MCF 10A (cell line): ENCODE measurements at places on chromosomes 2 and 18.

- no peak for DNase-seq
Observed at GRCh38 chr2:241483305-241483704, 25.1 kb downstream of the STK25 start.

DNA sequence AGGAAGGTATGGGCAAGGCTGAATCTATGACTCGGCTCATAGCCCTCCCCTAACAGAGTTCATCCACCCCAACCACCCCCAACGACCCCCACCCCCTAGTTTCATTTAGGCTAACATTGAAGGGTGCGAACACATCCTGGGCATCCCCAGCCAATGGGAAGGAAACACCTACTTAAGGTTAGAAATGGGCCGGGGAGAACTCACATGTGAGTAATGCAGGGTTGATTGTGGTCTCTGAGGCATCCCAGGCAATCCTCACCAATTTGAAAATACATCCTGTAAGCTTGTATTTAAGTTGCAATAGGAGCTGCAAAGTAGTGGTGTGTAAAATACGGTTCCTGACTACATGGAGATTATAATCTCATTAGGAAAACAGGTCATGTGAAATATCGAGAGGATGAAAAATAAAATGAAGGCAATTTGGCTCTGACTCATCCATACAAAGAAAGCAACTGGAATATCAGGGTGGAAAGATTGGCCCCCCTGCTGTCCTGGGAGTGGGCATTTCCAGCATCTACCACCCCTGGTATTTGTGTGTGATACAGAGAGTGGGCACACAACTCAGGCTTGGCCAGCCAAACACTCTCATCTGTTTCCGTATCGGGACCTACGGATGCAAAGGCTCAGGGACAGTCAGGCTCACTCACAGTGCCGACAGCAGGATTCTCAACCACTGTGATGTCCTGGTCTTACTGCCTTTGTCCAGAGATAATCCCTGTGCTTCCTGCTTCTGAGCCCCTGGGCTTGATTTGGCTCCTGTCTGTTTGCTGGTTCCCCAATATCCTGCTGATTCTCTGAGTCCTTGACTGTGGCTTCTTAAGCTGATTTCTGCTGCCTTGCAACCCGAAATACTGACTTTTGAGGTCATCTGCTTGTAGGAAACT, 90.0 kb upstream of the NCKAP5 start:
- no peak for DNase-seq

DNA sequence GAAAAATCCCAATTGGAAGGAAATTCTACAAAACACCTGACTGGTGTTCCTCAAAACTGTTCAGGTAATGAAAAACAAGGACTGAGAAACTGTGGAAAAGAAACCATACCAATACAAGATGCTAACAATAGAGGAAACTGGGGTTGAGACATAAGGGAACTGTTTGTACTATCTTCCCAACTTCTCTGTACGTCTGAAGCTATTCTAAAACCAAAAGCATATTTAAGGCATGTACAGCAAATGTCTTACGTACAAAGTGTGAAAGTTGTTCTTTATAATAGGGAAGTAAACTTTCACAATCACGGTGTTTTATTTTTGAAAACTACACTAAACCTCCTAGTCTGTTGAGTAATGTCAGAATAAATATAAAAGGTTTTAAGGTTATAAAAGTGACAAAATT, 776.1 kb upstream of the RAB6C start:
- no peak for DNase-seq

GRCh38 chr2:234836271-234836670, 115.5 kb upstream of the SH3BP4 start:
- DNase-seq = no peak

DNA sequence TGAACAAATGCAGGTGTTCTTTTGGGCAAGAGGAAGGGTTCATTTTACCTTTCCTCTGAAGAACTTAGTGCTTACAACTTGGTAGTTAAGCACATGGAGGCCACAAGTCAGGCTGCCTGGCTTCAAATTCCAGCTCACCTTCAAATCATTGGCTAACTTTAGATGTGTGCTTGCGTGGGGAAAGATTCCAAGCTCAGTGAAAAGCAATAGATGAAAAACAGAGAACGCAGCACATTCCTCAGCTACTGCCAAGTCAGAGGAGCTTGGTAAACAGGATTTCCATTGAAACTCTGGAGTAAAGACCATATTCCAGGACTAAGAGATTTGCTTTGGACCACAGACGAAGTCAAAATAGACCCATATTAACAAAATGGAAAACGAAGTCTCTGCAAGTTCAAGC, 96.3 kb upstream of the ASB18 start:
- DNase-seq = no peak

DNA sequence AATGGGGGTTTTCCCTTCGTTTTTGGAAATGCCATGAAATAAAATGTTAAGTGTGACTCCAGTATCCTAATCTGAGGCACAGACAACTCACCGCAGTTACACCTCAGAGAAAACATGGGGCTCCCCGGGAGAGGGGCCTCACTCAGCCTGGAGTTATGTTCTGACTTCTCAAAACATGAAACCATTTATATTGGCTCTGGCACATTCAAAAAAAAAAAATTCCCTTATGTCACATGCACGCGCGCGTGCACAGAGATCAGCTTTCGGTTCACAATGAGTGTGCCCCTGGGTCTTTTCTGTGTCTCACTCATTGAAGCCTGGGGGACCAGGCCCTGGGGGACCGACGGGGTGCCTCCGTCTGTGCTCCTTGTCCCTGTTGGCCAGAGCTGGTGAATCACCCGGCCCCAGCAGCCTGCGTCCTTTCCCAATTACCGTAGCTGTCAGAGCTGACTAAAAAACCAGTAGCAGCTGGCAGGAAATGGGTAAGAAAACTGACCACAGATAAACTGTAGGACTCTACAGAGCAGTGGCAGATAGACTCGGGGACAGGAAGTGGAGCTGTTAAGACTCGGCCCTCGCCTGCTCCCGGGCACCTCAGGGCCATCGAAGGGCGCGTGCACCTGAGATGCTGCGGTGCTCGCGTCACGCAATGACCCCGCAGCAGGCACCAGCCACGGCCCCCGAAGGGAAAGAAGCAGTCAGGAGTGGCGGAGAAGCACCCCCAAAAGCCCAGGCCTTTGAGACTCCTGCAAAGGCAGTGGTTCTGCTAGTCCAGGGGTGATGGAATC, 138.3 kb upstream of the ID2 start:
- peak; percentile 65 for DNase-seq

DNA sequence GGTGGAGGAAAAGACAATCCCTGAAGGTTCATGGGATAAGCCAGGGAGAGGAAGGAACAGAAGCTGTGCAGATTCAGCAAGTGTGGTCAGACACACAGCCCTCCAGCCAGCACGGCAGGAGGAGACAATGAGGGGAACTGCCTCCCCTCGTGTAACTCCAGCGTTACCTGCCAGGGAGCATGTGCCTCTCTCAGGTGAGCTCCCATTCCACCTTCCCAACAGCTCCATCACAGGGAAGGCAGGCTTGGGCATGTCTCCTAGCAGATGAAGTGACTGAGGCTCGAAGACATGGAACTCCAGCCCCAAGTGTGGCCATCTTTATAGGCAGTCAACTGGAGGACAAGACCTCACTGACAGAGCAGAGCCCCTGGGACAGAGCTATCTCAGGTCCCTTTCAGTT, 47.4 kb downstream of the ZBTB7C start:
- DNase-seq = no peak

GRCh38 chr2:171747371-171747770, 60.1 kb downstream of the DYNC1I2 start:
- no peak for DNase-seq

DNA sequence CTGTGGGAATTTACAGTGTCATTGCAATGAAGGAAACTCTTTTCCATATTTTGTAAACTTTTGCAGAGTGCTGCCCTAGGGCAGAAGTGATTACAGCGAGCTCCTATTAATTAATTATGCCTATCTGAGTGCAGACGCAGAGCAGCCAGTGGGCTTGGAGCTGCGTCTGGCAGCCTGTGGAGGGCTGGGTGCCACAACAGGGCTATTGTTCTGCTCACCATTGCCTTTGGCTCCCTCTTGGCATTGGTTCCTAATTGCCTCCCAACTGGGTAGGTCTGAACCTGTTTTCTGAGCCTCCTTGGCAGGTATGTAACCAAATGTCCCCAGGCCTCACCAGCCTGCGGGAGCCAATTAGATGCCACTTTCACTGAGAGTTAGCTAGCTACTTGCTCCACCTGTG, 25.6 kb upstream of the ITGB6 start:
- DNase-seq = peak; percentile 89

- no peak for DNase-seq
Observed at GRCh38 chr2:203900253-203900652, 32.7 kb downstream of the CTLA4 start.

- DNase-seq = no peak
Observed at GRCh38 chr2:232385660-232386489, 7.3 kb downstream of the ALPP start.

- no peak for DNase-seq
Observed at GRCh38 chr2:133711201-133711600, 142.9 kb upstream of the NCKAP5 start.

GRCh38 chr2:178912416-178913048, 105.3 kb upstream of the TTN start:
- DNase-seq = no peak

- DNase-seq = no peak
Observed at GRCh38 chr2:36462311-36462935, 106.8 kb downstream of the CRIM1 start.

DNA sequence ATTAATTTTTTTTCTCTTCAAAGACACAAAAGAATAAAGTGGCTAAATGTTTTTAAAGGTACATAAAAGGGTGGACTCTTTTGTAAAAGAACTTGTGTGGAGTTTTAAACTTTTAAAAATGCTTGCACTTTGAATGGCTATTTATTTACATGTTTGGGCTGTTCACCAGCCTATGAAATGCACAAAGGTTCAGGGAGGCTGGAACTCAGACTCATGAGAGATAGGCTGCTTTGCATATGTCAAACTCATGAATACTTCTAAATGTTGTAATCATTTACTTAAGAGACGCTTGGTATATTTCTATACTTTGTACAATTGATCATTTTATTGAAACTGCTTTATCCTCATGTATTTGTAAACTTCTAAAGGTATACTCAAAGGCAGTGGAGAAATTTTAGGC, 79.9 kb downstream of the ZEB2 start:
- DNase-seq = no peak

- DNase-seq = no peak
Observed at GRCh38 chr2:162184821-162185450, 32.9 kb upstream of the GCG start.

- DNase-seq = no peak
Observed at GRCh38 chr18:76530846-76531245, 35.8 kb upstream of the ZNF516 start.

DNA sequence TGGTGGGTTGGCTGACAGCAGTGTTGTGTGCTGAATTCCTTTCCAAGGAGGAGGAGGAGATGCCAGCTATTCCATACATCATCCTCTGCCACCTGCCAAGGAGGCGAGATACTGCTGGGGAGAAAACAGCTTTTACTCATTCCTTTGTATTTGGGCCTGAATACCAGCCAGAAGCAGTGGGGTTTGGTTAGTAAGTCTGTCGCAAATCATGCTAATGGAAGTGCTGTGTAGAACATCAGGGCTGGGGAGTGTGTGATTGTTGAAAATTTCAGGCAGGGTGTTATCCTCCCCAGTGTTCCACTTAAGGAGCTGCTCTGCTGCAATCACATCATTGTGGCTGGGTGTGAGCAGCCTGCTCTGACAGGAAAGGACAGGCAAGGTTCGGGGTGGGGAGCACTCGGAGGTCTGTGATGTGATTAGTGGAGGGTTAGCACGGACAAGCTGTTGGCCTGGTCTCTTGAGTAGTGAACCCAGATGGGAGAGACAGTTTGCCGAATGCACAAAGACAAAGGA, 128.2 kb upstream of the DLX2 start:
- peak; percentile 72 for DNase-seq

- DNase-seq = peak; percentile 79
Observed at GRCh38 chr2:10137053-10137843, 14.7 kb downstream of the RRM2 start.

DNA sequence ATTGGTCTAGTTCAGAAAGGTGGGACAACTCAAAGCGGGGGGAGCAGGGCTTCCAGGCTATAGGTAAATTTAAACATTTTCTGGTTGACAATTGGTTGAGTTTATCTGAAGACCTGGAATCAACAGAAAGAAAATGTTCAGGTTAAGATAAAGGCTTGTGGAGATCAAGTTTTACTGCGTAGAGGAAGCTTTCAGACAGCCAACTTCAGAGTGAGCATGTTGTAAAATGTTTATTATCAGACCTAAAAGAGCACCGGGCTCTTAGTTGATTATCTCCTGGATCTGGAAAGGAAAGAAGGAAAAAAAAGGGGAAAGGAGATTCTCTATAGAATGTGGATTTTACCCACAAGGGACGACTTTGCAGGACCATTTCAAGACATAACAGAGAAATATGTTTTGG, 227.0 kb upstream of the SH3BP4 start:
- no peak for DNase-seq

- no peak for DNase-seq
Observed at GRCh38 chr18:5463831-5464230, 80.0 kb downstream of the EPB41L3 start.

DNA sequence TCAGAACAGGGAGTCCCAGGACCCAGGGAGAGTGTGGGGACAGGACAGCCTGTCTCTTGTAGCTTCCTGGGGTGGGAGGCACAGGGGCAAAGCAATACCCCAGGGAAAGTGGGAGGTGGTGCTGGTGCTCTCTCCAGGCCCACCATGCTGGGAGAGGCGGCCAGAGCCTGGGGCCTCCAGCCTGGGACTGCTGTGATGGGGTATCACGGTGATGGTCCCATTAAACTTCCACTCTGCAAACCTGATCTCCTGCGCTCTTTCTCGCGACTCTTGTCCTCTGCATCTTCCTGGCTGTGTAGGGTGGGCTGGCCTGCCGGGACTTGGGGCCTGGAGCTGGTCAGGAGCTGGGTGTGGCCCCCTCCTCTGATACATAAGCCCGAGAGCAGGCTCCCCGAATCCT, 8.0 kb upstream of the CAPN10 start:
- no peak for DNase-seq

DNA sequence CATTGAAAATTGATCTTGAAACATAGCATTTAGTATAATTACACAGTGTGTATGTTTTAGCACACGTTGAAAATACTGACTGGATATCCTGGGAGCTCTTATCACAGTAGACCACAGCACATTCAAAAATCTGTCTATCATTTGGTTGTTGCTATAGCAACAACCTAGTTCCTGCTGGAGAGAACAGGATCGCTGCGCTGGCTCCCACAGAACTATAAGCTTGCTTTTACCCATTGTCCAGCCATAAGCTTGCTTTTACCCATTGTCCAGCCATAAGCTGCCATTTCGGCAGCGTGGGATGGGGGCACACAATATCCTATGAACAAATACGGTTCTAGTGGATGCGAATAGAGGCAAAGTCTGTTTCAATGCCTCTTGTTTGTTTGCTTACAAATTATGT, 70.4 kb upstream of the ST6GAL2 start:
- DNase-seq = no peak

- no peak for DNase-seq
Observed at GRCh38 chr2:441258-442022, 153.5 kb upstream of the ALKAL2 start.

GRCh38 chr2:25386971-25387875, 45.5 kb upstream of the DNMT3A start:
- no peak for DNase-seq
